ENCODE measurements at places on chromosomes 6 and 20.

DNA sequence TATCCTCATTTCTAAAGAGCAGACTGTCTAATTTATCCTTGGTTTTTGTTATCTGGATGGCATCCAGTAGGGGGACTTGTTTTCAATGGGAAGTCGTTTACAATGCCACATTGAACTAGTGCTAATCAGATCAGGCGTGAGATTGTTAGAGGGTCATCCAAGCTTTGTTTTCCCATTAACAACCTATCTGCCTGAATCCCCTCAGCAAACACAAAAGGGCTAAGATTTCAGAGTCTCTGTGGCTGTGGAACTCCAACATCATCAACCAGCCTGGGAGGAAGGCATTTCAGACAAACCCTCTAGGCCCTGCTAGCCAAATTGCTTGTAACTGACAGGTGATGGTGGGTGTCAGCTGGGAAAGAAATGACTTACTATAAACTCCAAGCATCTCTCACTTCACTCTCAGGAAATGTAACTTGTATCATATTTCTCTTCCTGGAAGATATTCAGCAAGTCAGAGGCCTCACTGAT, 47.7 kb downstream of the COL19A1 start:
- no peak for DNase-seq

DNA sequence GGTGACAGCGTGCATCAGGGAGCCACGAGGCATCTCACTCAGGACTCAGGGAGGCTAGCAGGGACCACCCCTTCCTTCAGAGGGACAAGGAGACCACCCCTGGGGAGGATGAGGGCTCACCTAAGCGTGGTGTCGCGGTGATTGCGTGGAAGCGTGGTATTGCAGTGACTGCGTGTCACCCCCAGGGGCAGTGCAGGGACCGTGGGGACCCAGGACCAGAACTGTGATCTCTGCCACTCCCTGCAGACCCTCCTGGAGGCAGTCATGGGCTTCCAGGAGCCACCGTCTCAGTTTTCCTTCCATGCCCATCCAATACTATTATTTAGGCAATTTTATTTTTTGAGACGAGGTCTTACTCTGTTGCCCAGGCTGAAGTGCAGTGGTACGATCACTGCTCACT, 147.1 kb downstream of the TAF4 start:
- no peak for DNase-seq

DNA sequence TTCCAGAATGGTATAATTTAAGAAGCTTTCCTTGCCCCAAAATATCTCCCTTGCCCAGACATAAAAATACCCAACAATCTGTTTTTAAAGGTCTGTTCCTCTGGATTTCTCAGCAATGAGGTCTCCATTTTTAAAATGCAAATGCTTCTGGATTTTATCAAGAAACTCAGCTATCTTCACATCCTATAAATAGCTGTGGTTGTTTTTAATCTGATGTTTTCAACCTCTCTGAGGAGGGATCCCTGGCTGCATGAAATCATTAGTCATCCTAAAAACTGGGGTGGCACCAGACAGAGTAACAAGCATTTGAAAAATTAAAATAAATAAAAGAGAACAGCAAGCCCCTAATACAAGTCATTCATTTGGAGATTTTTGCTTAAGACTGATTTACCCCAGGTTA, 168.5 kb upstream of the ID4 start:
- DNase-seq, result no peak

GRCh38 chr20:11067359-11067758, 393.6 kb upstream of the JAG1 start:
- no peak for DNase-seq

DNA sequence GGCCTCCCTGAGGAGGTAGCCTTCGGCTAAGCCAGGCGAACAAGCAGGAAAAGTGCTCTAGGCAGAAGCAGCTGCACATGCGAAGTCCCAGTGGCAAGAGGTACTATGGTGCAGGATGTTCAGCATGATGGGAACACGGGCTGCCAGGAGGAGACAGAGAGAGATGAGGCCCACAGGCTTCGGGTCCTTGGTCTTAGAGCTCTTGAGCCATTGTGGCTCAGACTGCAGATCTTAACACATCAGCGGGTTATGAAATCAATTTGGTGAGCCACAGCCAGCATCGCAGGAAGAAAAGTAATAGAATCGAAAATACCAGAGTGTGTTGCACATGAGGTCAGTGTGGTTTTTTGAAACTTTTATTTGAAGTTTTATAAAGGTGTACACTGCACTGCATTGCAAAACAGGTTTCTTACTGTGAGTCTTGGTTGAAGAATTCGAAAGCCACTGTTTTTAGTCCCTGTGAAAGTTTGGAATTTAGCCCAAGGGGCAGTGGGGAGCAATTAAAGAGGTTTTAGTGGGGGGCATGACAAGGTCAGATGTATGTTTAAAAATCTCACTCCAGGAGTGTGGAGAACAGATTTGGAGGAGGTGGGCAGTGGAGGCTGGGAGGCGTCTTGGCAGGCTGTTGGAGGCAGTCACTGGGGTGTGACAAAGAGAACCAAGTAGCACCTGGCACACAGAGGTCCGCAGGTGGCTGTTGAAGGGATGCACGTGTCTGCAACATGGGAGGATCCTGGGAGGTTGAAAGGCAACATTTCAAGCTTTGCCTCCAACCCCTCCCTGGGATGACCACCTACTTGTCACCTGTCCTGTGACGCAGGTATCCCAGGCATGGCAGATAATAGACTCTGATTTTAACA, 69.3 kb downstream of the EYA2 start:
- no peak for DNase-seq

DNA sequence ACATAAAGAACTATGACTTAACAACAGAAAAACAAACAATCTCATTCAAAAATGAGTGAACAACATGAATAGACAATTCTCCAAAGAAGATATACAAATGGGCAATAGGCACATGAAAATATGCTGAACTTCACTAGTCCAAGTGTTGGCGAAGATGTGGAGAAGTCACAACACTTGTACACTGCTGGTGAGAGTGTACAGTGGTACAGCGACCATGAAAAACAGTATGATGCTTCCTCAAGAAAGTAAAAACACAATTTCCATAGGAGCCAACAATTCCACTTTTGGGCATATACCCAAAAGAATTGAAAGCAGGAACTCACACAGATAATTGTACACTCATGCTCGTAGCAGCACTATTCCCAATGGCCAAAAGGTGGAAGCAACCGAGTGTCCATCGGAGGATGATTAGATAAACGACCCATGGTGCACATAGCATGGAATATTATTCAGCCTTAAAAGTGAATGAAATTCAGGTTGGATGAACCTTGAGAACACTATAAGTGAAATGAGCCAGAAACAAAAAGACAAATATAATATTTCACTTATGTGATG, 6.6 kb downstream of the HLA-F start:
- no peak for DNase-seq

GRCh38 chr6:158220786-158221442, 52.8 kb downstream of the GTF2H5 start:
- peak; percentile 61 for DNase-seq

- no peak for DNase-seq
Observed at GRCh38 chr20:62387219-62387913, 463 bp downstream of the RPS21 start.

- no peak for DNase-seq
Observed at GRCh38 chr6:11598687-11599086, 61.1 kb downstream of the TMEM170B start.
